ENCODE measurements at places on chromosomes 11 and 22. TPM values are rescaled to one million over a fixed set of nuclear protein-coding genes. Genes with fewer than 3 reads are reported as not detected.

The GAS2 gene
- total RNA-seq = 2.4 TPM

The MAP6 gene
- total RNA-seq = not detected

- DNase-seq = no peak
These were observed 25.4 kb downstream of the OSBPL5 start for GRCh38 chr11:3139481-3140290.

GRCh38 chr11:33769542-33769941 is 4.8 kb downstream of the FBXO3 start:
- DNase-seq = no peak

- DNase-seq = no peak
These were observed 29.4 kb downstream of the CCDC90B start for GRCh38 chr11:83256602-83257340.

The RASGRP2 gene
- 159 TPM for total RNA-seq

DNA sequence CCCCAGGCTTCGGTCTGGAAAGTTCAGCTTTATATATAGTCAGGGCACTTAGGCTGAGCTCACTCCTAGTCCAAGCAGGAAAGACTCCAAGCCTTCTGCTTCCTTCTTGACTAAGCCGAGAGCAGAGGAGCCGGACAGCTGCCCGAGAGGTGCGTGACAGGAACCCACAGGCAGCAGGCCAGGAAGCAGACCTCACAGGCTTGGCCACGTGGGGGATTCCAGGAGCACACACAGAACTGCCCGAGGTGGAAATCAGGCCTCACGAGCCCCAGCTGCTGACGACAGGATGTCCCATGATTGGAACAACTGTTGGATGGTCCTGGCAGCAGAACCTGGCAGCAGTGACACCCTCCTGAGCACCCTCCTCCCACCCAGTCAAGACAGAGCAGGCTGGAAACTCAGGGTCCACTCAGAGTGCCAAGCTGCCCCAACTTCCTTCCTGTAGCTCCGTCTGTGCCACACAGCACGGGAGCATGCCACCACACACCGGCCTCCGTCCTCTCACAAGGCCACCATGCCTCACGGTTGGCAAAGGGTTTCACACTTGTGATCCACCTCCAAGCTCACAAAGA is 5.4 kb downstream of the PLA2G6 start:
- peak; percentile 35 for DNase-seq

The NUP160 gene
- total RNA-seq = 56.7 TPM

The SEC14L6 gene
- not detected for total RNA-seq

- DNase-seq = no peak
These were observed 1102.6 kb downstream of the DLG2 start for GRCh38 chr11:84524422-84525051.

- DNase-seq = no peak
These were observed 49.9 kb upstream of the WNT7B start for GRCh38 chr22:46026899-46027210.

- DNase-seq = no peak
These were observed 2.2 kb downstream of the LAYN start for GRCh38 chr11:111542606-111543275.

GRCh38 chr22:43442386-43443151 is 30.8 kb downstream of the MPPED1 start:
- no peak for DNase-seq

The A4GALT gene
- not detected for total RNA-seq

The ASPHD2 gene
- 9.3 TPM for total RNA-seq

The NRIP3 gene
- total RNA-seq = 2.0 TPM

DNA sequence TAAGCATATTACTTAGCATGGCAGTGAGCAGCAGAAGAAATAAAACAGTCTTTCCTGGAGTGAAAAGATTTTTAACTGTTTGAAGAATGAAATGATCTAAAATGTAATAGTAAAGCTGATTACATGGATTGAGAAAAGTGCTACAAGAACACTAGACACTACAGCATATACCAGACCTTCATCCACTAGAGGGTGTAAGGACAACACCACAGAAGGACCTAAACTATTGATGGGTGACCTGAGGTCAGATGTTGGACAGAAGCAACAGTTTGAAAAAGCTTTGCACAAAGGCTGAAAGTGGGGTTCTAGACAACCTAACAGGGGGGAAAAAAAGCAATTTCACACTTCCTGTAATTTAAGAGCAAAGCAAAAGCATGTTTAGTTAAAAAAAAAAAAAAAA is 97.7 kb downstream of the RBFOX2 start:
- no peak for DNase-seq

- no peak for DNase-seq
These were observed 41.5 kb downstream of the DHCR7 start for GRCh38 chr11:71406681-71407080.

GRCh38 chr11:31974366-31975136 is 116.3 kb upstream of the RCN1 start:
- DNase-seq = no peak

- DNase-seq = no peak
These were observed 855.8 kb upstream of the LRRC4C start for GRCh38 chr11:42315267-42315666.

The APOL3 gene
- 159 TPM for total RNA-seq

GRCh38 chr22:31923747-31924146 is 20.6 kb upstream of the YWHAH start:
- DNase-seq = no peak

The MICALL1 gene
- total RNA-seq = 27.9 TPM

DNA sequence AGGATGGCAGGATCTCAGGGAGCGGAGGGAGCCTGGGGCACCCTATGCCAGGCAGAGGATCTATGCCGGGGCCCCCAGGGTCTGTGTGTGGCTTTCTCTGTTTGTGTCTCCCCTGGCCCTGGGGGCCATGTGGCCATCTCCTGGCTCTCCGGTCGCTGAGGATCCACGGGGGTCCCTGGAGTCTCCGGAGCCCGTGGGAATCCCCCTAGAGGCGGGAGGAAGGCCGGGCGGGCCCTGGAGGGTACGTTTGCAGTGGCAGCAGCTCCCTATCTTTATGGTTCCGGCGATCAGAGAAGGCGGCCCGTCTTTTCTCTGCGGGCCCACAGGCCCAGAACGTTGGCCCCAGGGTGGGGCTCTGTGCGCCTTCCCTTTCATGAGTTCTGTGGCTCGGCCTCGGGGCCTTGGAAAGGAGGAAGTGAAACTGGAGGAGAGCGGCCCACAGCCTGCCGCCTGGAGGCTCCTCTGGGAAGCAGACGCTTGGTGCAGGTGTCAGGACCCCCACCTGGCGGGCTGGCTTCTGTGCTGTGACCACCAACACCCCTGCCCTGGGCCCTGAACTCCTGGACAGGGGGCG is 82.1 kb downstream of the KCNQ1 start:
- DNase-seq = peak; percentile 37

The FAM227A gene
- 0.23 TPM for total RNA-seq

The OR8G1 gene
- total RNA-seq = not detected

DNA sequence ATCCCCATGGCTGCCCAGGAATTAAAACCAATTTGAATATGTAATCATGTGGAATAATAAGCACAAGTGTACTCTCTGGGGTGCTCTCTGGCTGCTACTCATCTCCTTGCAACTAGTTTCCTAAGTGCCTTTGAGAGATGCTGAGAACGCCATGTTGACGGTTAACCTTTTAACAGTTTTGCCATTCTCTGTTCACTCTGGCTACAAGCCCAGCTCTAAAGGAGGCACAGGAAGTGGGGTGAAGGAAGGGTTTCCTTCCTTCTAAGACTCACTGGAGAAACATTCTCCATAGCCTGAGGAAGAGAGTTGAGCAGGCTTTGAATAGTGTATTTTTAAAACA is 122.0 kb upstream of the ZC3H12C start:
- DNase-seq = no peak

- DNase-seq = no peak
These were observed 762 bp downstream of the ANKRD13D start for GRCh38 chr11:67289651-67290479.

GRCh38 chr11:109894242-109894641 is 198.9 kb upstream of the ZC3H12C start:
- no peak for DNase-seq

The FAM180B gene
- total RNA-seq = not detected

The RPLP2 gene
- total RNA-seq = 2,888 TPM

GRCh38 chr22:27456696-27457503 is 344.7 kb downstream of the MN1 start:
- DNase-seq = no peak

- no peak for DNase-seq
These were observed 19.8 kb downstream of the MTMR2 start for GRCh38 chr11:95904009-95904650.

DNA sequence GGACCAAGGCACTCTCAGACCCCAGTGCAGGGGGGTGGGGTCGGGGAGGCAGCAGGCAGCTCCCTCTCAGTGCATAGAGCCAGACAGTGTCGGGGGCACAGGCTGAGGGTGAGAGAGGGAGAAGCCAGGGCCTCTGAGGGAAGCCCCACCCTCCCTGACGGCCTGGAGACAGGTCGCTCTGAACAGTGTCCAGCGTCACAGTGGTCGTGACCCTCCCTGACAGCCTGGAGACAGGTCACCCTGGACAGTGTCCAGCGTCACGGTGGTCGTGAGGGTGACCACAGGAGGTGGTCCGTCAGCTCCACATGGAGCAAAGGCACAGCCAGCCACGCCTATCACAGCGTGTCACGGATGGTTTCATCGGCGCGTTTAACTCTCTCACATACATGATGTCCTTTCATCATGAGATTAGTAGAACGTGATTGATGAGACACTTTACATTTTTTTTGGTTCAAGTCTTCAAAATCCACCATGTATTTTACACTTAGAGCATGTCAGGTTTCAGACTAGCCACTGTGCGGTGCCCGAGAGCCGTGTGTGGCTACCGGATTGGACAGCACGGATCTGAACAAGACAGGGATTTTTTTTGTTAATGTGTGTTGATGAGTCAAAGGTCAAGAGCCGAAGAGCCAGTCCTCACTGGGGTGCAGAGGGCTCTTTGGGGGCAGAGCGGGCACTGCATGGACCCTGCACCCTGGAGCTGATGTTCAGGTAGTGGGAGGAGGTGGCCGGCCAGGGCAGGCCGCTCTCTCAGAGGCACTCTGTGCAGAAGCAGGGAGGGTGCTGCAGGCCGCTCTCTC is 23.9 kb upstream of the PANX2 start:
- no peak for DNase-seq

DNA sequence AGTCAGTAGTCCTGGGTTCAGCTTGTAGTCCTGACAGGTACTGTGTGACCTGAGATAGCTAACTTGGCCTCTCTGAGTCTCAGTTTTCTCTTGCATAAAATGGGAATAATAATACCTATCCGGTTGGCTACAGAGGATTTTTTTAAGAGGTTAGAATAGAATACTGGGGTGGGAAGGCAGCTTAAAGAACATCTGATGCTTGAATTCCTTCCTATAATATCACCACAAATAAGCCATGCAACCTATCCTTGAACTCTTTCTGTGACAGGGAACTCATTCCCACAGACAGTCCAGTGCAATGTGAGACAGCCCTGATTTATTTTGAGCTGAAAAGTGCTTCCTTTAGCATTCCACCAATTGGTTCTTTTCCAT is 110.1 kb downstream of the CCDC81 start:
- DNase-seq = no peak

GRCh38 chr22:36900225-36900624 is 13.2 kb upstream of the CSF2RB start:
- no peak for DNase-seq

The FOLR2 gene
- total RNA-seq = 0.33 TPM

The BATF2 gene
- 1.2 TPM for total RNA-seq

Measured in activated naive CD8-positive, alpha-beta T cell treated with anti-CD3 and anti-CD28 coated beads, Interleukin-2, amount 10 ng/mL, durations not matched to agents 7 days and 5 days (primary cell).